ENCODE measurements at places on chromosomes 11 and 22.

- no peak for DNase-seq
Observed at GRCh38 chr11:72808331-72808798, 5.8 kb upstream of the ATG16L2 start.

- DNase-seq: no peak
Observed at GRCh38 chr11:82909015-82909640, 7.6 kb downstream of the DDIAS start.

DNA sequence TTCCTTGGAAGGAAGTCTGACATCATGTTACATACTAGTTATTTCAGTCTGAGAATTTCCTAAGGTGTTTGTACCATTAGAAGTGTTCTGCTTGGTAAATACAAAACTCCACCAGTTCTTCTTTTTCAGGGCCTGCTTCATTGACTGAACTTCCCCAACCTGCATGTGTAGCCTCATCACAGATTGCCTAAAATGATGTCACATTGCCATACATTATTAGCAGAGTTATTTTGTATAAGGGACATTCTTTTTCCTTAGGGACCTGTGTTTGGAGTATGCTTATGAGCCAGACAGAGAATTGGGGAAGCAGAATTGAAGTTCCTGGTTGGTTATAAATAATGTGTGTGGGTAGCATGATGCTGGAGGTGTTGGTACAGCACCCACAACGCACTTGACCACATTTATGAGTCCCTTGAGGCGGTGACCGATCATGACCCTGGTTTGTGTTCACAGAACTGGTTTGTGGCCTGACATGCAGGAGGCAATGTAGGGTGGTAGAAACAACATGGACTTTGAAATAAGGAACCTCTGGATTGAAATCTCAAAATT lies 16.4 kb upstream of the MMP7 start:
- no peak for DNase-seq

DNA sequence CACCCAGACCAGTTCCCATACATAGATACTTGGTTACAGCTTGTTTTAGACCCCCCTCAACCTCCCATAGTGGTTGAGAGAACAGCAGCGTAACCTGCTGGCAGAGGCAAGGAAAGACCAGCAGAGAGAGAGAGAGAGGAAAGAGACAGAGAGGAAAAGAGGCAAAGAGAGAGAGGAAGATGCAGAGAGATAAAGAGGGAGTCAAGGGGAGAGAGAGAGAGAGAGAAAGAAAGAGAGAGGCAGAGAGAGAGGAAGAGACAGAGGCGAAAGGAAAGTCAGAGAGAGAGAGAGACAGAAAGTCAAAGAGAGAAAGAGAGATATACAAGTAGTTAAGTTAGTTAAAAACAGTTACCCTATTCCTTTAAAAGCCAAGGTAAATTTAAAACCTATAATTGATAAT lies 52.5 kb downstream of the NEU3 start:
- DNase-seq: no peak

DNA sequence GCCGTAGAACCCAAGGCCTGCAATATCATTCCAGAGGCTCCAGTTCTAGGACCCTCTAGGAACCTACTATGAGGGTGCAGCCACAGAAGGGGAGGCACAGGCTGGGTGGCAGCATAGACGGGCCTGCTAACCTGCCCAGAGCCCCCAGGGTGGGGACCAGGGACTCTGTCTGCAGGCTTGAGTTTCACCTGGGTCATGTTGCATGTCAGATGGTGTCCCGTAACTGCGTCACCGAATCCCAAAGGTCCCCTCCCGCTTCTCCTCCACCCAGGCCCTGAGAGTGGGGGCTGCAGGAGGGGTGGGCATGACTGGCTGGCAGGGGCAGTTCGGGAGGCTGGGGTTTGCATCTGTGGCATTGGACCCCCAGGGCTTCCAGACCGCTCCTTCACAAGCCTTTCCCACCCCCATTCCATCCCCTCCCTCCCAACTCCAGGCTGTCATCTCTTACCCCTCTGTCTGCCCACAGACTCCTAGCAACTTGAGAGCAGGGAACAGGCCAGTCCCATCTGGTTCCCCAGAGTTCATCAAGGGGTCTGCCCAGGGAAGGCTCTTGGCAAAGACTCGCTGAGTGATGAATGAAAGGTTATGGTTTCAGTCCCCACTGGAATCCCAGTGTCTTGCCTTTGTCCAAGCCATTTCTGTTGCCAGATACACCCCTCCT lies 16.3 kb downstream of the MYO7A start:
- DNase-seq: no peak

DNA sequence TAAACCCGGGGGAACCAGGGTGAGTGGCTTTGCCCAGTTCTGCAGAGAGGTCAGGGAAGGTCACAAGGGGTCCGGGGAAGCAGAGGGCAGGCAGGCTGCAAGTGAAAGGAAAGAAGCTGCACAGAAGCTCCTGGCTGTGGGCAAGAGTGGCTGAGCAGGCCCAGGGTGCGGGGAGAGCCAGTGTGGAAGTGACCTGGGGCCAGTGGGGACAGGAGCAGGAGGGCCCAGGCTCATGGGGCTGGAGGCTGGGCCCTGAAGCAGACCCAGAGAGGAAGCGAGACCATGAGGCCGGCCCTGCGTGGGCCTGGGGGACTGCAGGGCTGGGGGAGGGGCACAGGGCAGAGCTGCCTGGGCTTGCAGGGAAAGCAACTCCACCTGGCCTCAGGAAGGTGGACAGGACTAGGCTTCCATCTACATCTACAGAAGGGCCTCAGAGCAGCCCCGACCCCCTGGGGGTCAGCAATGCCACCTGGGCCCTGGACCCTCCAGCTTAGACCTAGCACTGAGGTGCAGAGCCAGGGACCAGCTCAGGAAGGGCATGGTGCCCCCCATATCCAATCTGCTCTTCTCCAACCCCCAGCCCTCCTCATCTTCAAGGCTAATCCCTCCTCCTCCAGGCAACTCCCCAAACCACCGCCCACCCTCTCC lies 11.6 kb downstream of the IGF2 start:
- no peak for DNase-seq

DNA sequence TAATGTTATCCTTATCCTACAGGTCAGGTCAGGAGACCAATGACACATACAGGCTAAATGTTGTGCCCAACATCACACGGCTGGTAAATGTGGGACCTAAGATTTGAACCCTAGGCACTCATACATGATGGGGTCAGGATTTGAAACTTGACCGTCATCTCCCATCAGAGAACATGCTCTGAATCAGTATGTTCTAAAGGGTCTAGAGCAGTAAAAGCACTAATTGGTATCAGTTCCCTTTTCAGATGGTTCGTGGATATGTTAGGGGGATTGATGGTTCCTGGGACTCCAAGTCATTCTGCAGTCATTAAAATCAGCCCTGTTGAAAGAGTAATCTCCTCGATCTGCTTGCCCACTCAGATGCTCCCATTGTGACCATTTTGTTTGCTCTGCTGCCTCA lies 65.5 kb downstream of the BMAL1 start:
- no peak for DNase-seq

DNA sequence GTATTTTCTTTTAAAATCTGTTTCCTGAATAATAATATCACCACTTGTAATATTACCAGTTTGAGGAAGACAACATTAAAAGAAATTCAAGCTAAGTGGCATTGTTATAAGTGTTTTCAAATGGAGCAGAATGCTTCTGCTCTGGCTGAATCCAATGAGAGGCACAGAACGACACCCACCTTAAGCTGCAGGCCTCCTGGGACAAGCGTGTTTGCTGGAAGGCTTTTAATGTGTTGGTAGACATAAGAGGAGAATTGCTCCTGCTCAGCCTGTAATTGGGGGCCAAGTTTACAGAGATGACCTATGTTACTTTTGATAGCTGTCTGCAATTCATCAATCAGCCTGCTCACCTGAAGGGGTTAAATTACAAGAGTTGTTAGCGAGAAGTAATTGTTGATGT lies 242.2 kb downstream of the DCDC1 start:
- DNase-seq: no peak

DNA sequence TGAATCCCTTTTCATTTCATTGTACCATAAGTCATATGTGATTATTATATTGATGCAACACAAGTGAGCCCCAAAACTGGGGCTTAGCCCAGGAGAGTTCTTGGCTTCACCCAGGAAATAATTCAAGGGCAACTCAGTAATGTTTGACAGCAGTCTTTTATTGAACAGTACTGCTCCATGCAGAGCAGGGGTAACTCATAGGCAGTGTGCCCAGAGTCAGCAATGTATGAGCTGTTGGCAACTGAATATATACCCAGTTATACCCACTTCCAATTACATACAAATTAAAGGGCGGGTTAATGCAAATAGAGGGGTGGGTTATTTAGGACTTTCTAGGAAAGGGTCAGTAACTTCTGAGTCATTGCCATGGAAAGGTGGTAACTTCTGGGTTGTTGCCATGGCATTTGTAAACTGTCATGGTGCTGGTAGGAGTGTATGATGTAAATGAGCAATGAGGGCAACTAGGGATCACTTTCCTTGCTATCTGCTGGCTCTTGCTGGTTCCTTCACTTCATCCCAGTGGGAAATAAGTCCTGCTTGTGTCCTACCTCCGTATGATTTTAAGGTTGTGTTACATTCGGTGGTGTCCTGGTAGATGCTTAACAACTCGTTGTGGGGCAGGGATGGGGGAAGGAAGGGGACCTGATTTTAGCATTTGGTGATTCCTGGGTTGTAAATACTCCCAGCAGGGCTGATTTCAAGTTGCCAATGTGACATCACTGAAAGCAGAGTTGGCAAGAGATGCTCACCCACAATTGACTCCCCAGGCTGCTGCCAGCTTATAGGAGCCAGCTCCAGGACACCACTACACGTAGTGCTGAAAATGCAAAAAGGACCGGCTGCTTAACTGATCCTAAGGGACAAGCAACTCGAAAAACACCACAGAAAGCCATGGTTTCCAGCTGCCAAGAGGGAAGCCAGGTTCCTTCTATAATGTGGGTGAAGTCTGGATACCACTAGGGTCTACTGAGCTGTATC lies 70.1 kb downstream of the SYT9 start:
- DNase-seq: no peak

- DNase-seq: no peak
Observed at GRCh38 chr11:8247312-8247711, 16.4 kb downstream of the LMO1 start.

DNA sequence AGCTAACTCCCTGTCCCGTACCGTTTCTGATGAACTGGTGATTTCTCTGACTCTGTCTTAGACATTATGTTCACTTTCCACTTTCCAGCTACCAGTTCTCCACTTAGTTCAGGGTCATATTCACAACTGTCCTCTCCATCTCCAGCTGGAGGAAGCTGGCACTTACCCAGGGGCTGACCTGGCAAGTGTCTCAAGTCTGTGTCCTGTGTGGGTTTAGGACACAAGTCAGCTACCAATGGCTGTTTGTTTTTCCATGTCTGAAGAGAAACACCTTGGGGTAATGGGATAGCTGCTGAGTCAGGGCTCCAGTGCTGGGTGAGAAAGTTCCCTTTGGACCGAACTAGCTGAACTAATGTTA lies 134.4 kb downstream of the CSNK2A3 start:
- no peak for DNase-seq

DNA sequence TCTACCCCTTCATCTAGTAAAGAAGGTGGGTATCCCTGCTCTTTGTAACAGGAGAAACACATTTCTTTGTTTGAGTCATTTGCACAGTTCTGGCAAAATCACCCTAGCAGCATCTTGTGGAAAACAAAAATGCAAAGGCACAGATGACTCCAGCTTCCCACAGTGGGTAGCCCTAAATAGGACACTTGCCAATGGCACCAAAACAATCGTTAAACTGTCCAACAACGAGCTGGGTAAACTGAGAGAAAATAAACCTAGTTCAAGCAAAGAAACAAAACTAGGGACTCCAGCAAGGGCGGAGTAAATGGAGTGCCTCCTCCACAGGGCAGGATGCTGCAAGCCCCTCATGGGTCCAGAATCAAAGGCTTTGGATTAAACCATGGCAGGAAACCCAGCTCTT lies 239.5 kb downstream of the NTM start:
- no peak for DNase-seq

DNA sequence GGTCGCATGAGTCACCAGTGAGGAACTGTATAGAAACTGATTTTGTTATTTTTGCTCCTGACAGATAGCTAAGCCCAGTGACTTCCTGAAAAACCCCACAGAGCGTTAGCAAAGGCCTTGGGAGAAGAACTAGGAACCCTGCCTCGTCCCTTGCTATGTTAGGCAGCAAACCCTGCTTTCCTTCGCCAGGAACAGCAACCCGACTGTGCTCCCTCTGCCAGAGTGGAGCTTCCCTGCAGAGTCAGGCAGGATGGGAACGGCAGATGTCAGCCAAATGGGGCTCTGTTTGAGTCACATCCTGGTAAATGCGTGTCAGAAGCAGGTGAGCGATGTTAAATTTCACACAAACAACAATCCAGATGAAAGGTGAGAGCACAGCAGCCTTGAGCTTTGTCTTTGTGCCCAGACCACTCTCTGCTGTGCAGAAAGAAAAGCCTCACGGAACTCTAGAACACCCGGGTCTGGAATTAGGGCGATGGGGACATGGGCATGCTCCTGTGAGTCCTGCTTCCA lies 186.6 kb downstream of the ADAMTS15 start:
- DNase-seq: peak; percentile 17

- DNase-seq: no peak
Observed at GRCh38 chr22:24186892-24187670, 5.8 kb downstream of the SUSD2 start.

DNA sequence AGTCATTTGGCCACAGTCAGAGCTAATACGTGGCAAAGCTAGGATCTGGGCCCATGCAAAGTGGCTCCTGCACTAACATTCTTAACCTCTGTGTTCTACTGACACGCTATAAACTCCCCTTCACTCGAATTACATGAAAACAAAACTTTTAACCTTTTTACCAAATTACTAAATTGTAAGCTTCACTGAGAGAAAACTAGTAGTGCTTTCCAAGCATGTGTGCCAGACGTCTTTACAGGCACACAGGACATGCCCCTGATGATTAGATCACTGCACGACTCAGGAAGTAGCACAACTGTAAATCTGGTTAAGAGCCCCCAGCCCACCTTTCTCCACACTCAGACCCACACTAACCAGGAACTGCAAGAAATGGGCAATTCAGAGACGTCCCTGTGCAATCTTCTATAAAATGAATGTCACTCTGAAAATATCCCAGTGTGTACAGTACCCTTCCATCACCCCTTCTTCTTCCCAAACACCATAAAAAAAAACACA lies 16.1 kb downstream of the PHF21A start:
- no peak for DNase-seq

- no peak for DNase-seq
Observed at GRCh38 chr11:33377412-33378370, 120.5 kb downstream of the HIPK3 start.

GRCh38 chr11:134468081-134468668 lies 56.1 kb upstream of the B3GAT1 start:
- no peak for DNase-seq

GRCh38 chr11:117419482-117420142 lies 92.0 kb downstream of the CEP164 start:
- no peak for DNase-seq

- DNase-seq: no peak
Observed at GRCh38 chr22:36940676-36941075, 27.2 kb downstream of the CSF2RB start.

- no peak for DNase-seq
Observed at GRCh38 chr11:66076561-66076960, 6.5 kb downstream of the PACS1 start.

GRCh38 chr11:118224511-118225188 lies at the start of gene JAML:
Gene JAML (minus strand): TSS chr11:118225011. CDS start chr11:118214866, 10,145 bp downstream.
- DNase-seq: no peak

- no peak for DNase-seq
Observed at GRCh38 chr22:20251491-20251890, 16.6 kb downstream of the RTN4R start.
